Camera-type eye (tissue), 1 donor: ENCODE measurements at places on chromosomes 4 and X. TPM values are rescaled to one million over a fixed set of nuclear protein-coding genes. Genes with fewer than 3 reads are reported as not detected.

HMX1 gene
- total RNA-seq, result 63.0 TPM

AREG gene
- 0.49 TPM for total RNA-seq

GLUD2 gene
- 3.7 TPM for total RNA-seq

HOPX gene
- total RNA-seq, result 26.4 TPM

GABRQ gene
- 1.6 TPM for total RNA-seq

SLC25A6 gene
- 195 TPM for total RNA-seq

RGN gene
- total RNA-seq, result 11.4 TPM

SEC24D gene
- 67.1 TPM for total RNA-seq

SUPT20HL1 gene
- total RNA-seq, result not detected

RBM46 gene
- not detected for total RNA-seq

FAM114A1 gene
- 126 TPM for total RNA-seq

MCF2 gene
- total RNA-seq, result 5.6 TPM

MGAT4D gene
- total RNA-seq, result not detected

POU3F4 gene
- total RNA-seq, result not detected

UGT2B10 gene
- not detected for total RNA-seq

CT83 gene
- total RNA-seq, result not detected

ABCG2 gene
- 20.2 TPM for total RNA-seq

SLC26A1 gene
- 0.49 TPM for total RNA-seq

EXOC1L gene
- total RNA-seq, result not detected

NHSL2 gene
- 15.6 TPM for total RNA-seq
